Activated CD4-positive, alpha-beta T cell treated with anti-CD3 and anti-CD28 coated beads, Interleukin-2, amount 10 ng/mL, durations not matched to agents 7 days and 5 days (primary cell): ENCODE measurements at places on chromosomes 5 and 9. TPM values are rescaled to one million over a fixed set of nuclear protein-coding genes. Genes with fewer than 3 reads are reported as not detected.

- H3K4me3 ChIP-seq, result no peak overlapping the region
- peaks cover 54% of the 10 kb centered on the region for H3K36me3 ChIP-seq
- no peaks in the 10 kb centered on the region for H3K4me1 ChIP-seq
- no peak overlapping the region for H3K27ac ChIP-seq
- no peak for DNase-seq
Observed at GRCh38 chr9:128624566-128624965, 32.1 kb downstream of the DYNC2I2 start.

GRCh38 chr9:24044576-24044975 is 218.5 kb upstream of the ELAVL2 start:
- no peaks in the 10 kb centered on the region for H3K27me3 ChIP-seq
- no peaks in the 10 kb centered on the region for H3K4me1 ChIP-seq
- H3K27ac ChIP-seq, result no peak overlapping the region
- H3K36me3 ChIP-seq, result no peaks in the 10 kb centered on the region

- H3K27me3 ChIP-seq, result peaks cover 2% of the 10 kb centered on the region
- DNase-seq, result no peak
Observed at GRCh38 chr5:158940977-158941376, 158.7 kb downstream of the EBF1 start.

DNA sequence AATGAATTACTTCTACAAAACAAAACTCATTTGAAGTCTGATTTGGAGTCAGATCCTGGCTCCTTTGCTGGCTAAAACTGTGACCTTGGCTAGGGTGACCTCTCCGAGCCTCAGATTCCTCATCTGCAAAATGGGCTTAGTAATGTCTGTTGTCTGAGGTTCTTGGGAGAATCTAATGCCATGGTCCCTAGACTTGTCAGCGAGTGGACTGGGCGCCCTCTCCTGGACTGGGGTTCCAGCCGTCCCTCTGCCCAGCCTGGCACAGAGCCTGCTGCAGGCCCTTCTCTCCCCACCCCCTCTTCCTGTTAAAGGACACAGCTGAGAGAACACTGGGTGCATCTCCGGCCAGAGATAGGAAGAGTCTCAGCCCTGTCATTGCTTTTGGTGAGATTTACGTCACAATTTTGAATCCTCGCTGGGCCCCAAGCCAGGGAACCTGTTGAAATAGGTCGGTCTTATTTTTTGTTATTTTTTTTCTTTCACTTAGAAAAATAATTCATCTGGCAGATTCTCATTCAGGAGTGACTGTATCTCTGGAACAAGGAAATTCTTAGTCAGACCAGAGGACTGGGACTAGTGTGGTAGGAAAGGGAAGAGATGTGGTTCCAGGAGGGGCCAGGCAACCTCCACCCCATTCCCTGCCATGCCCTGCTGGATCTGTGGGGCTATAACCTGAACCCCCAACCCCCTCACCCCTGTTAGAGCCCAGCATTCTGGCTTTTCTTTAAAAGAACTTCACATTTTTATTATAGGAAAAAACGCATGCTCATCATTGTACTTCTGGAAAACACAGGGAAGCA is 48.2 kb upstream of the RPL26L1 start:
- no peaks in the 10 kb centered on the region for H3K27me3 ChIP-seq
- no peak overlapping the region for H3K27ac ChIP-seq
- DNase-seq, result no peak

DNA sequence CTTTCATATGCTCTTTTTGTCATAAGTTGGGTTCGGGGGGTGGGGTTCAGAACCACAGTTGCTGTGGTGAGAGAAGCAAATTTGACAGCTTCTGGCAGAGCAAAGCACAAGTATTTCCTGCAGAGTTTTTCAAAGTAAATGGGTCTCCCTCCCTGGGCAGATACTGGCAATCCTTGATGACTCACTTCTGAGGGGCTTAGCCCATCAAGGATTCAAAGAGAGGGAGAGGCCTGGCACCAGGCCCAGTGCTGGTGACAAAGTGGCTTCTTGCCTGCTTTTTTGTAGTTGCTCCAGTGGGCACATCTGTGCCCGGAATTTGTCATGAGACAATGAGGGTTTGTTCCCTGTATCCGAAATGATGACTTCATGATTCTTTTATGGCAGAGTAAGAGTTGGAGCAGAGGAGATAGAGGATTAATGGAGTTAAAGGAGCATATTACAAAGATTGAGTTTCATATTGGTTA is 46.6 kb upstream of the TNC start:
- DNase-seq, result no peak
- H3K4me3 ChIP-seq, result no peak overlapping the region
- peaks cover 15% of the 10 kb centered on the region for H3K27me3 ChIP-seq
- H3K27ac ChIP-seq, result no peak overlapping the region
- no peaks in the 10 kb centered on the region for H3K36me3 ChIP-seq
- no peaks in the 10 kb centered on the region for H3K4me1 ChIP-seq

Gene LCN6
- total RNA-seq, result not detected

DNA sequence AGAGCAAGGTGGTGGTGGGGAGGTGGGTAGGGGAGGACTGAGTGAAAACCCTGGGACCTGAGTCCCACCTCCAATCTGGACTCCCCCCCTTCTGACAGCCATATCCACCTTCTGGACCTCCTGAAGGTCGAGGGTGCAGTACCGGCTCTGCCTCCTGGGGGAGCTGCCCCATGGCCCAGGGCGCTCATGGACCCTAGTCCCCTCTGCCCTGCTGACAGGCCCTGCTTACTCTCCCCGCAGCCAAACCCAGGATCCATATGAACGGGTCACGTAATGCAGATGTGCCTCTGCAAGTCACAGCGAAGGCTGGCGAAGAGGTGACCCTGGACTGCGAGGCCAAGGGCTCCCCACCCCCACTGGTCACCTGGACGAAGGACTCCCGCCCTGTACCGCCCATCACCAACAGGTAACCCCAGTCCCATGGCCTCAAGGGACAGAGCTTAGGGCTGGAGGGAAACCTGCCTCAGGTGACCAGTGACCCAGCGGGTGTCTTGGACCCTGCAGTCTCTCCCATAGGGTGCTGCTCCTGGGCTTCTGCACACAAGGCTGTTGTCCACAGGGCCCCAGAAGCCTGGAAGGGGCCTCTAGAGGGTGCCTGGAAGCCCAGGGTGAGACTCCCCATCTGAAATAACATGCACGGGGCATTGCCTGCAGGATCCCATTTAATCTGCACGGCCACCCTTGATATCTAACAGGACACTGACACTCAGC is 61.7 kb downstream of the HMCN2 start:
- DNase-seq, result no peak
- H3K4me1 ChIP-seq, result no peaks in the 10 kb centered on the region
- H3K4me3 ChIP-seq, result no peak overlapping the region

DNA sequence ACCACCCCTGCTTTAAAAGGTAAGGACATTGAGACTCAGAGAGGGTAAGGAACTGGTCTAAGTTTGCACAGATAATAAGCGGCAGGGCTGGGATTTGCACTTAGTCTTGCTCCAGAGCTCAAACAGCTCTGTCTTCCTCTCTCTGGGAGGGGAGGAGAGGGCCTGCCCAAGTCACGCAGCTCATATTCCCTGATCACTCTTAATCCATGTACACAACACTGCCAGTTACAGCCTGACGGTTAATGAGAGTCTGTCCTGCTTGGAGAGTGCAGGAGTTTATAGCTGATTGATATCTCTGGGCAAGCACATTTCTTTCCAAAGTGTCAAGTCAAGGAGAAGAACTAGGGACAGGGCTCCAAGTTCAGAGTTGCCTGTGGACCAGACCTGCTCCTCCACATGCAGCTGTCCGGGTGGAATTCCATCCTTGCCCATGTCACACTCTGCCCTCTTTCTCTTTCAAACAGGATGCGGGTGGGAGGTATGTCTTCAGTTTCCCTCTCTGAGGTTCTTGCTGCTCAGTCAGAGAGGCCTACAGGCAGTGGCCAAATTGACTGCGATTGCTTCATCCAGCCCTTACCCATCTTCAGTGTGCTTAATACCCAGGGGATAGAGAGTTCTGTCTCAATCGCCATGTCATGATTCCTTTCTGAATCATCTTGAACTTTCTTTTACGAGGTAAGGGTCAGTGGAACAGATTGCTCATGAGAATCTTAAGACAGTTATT is 54.5 kb downstream of the GALNT12 start:
- H3K4me1 ChIP-seq, result no peaks in the 10 kb centered on the region
- H3K27me3 ChIP-seq, result peaks cover 15% of the 10 kb centered on the region
- no peaks in the 10 kb centered on the region for H3K36me3 ChIP-seq
- DNase-seq, result no peak
- no peak overlapping the region for H3K27ac ChIP-seq
